Activated CD8-positive, alpha-beta memory T cell treated with anti-CD3 and anti-CD28 coated beads for 4 hours (primary cell): ENCODE measurements at places on chromosomes 6 and 20.

- DNase-seq, result no peak
These were observed 114.2 kb upstream of the JARID2 start for GRCh38 chr6:15131651-15132061.

- DNase-seq, result no peak
These were observed 68.1 kb downstream of the LRRC1 start for GRCh38 chr6:53862662-53863462.

DNA sequence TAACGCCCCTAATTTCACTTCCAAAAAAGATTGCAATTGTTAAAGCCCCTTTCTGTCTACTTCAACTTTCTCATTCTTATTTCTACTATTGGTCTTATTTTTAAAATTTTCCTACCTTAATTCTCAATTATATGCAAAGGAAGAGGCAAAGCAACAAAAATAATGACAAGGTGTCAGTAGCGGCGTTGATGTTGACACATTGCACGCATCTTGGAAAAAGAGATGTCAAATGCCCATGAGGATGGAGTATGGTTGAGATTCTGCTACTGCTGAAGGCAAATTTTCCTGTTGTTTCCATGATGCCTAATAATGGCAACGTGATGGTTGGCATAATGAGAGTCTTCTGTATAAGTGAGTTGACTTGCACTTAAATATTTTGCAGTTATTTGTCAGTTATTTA is 258.9 kb downstream of the CDKAL1 start:
- no peak for DNase-seq

DNA sequence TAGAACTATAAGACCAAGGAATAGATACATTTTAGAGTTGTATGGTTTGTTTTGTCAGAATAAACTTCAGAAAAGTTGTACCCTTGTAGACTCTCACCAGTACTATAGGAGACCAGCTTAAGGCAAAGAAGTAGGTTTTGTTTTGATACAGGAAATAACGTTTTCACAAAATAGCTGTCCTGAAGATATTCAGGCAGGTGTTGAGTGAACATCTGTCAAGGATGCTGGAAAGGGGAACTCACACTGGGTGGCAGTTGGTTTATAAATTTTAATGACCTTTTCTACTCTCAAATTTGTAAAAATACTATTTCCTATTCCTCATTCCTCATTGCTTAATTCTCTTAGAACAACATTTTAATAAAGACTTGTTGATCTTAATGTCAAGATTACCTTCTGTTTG is 174.0 kb upstream of the MAN1A1 start:
- no peak for DNase-seq

DNA sequence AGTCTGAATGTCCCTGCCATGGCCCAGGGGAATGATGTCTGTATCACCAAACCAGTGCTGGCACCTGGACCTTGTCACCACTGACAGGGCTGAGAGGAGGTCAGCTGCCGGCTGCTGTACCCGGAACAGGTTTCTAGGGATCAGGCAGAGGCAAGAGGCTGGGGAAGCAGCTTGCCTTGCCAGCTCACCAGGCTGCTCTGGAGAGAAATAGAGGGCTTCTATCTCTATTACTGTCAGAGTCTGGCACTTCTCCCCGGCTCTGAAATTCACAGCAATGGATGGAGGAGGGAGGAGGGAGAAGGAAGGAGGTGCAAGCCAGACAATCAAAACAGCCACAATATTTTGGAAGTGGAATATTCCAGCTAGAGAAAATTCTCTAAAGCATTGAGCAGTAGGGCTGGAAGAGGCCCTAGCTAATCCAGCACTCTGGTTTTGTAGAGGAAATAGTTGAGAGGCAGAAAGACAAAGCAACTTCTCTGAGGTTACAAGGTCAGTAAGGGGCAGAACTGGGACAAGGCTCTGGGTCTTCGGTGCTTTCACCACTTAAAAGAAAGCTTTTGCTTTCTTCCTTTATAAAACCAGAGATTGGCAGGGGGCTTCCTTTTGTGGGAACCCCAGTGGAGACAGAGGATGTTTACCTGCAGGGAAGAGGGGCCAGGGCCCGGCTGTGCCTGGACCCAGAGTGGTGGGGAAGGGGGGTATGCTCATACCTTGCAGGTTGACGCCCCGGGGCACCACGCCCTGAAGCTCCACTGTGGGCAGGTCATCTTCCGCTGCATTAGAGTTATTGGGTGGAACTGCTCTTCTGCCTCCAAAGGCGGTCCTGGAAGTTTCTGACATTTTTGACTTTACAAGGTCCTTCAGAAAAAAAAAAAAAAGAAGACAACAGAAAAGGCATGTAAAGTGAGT is 2.4 kb downstream of the F13A1 start:
- no peak for DNase-seq
